ENCODE measurements at places on chromosomes 12 and 14.

DNA sequence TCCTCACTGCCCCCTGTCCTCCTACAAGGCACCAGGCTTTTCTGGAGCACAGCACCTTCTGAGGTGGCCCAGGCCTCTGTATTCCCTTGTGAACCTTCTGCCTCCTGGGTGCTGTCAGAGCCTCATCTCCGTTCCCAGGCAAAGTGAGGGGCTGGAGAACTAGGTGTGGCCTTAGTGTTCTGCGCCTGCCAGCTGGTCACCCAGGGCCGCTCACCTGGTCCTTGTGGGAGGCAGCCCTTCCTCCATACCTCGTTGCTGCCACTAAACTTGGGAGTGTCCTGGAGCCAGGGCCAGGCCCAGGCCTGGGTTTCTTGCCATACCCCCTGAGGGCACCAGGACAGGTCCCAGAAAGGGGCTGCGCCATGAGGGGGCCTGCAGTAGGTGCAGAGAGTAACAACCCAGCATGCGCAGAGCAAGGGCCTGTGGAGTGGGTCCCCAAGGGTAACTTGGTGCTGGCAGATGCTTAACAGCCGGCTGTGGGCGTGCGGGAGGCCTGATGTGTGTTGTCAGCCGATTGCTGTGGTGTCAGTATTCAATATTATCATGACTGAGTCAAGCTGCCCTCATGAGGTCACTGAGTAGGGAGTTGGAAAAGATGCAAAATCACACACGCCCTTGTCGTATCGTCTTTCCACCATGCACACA is 17.1 kb downstream of the OTUB2 start:
- no peak for DNase-seq

DNA sequence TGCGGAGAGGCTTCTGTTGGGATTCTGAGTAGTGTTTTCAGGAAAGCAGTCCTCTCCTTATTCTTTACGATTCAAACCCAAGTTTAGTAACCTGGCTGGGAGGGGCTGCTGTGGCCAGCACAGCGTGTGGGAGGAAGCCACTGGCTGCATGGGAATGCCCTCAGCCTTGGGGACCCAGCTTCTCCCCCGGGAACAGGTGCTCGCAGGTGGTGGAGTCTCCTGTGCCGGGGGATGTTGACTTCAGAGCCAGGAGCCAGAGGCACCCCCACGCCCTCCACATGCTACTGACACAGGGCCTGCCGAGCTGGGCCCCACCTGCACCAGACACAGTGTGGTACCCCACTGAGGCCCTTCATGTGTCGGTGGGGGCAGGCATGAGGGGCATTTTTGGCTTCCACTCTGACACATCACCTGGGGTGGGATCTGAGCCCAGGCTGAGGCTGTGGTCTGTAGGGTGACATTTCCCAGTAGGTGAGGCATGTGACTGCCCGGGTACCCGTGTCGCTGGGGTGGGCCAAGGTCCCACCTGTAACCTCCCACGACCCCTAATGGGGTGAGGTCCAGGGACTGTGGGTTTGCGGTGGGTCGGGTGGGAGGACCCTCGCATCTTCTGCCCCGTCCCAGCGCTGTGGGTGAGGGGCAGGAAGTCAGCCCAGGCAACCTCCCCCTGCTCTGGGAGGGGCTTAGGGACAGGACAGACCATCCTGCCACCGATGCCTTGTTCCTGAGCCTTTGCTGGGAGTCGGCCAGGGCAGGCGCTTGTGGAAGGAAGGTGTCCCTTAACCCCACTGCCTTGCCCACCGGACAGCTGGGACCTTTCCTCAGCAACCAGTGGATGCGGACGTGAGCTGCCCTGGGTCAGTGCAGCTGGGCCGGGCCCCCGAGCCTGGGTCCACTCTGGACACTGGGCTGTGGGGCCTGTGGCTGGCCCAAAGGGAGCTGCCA is 26.5 kb downstream of the MTA1 start:
- no peak for DNase-seq

- DNase-seq = no peak
Observed at GRCh38 chr14:105484069-105484996, 2.4 kb upstream of the CRIP1 start.

DNA sequence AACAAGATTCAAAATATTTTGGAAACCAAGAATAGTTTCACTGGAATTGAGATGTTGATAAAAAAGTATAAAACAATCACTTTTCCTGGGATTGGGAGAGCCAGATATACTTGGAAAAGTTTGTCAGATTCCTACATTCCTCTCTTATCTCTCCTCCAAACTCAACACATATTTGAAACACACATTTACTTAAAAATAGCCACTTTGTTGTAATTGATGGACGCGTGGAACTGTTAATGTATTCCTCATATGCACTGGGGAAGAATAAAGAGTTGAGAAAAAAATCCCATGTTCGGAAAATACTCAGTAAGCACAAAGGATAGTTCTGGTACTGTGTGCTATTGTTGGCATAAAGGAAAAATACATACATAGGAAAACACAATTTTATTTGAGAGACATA is 195.6 kb upstream of the FLRT2 start:
- DNase-seq = no peak

DNA sequence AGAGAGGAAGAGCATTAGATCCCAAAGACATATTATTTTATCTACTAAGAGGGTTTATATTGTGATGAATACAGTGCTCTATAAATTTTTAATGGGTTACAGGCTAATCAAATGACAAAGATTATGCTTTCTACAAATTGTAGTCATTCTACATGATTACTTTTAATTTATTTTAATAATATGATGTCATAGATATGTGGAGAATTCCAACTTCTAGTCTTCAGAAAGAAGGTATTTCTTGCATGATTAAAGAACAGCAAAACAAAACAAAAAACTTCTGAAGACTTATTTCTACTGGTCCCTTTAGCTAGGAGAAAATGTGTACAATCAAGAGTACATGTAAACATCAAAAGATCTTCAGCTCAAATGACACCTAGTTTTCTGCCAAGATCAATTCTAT is 71.5 kb upstream of the FOXG1 start:
- DNase-seq = no peak

- DNase-seq = no peak
Observed at GRCh38 chr12:78086553-78087362, 256.1 kb downstream of the NAV3 start.

GRCh38 chr12:20440408-20440807 is 72.1 kb downstream of the PDE3A start:
- DNase-seq = no peak

DNA sequence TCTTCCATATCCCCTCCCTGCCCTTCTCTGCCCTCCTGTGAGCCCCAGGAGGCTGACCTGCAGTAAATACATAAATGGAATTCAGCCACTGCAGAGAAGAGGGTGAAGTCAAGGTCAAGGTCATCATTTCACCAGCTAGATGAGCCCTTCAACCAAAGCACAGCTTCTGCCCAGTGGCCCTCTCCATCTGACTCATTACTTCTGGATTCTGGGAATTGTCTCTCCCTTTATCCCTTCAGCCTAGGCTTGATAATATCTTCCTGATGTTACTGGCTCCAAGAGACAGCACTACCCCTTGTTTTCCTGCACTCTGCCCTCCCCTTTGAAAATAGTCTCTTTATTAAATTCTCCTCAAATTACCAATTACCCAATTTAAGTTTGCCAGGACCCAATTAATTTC is 64.5 kb downstream of the TTC9 start:
- DNase-seq = no peak

DNA sequence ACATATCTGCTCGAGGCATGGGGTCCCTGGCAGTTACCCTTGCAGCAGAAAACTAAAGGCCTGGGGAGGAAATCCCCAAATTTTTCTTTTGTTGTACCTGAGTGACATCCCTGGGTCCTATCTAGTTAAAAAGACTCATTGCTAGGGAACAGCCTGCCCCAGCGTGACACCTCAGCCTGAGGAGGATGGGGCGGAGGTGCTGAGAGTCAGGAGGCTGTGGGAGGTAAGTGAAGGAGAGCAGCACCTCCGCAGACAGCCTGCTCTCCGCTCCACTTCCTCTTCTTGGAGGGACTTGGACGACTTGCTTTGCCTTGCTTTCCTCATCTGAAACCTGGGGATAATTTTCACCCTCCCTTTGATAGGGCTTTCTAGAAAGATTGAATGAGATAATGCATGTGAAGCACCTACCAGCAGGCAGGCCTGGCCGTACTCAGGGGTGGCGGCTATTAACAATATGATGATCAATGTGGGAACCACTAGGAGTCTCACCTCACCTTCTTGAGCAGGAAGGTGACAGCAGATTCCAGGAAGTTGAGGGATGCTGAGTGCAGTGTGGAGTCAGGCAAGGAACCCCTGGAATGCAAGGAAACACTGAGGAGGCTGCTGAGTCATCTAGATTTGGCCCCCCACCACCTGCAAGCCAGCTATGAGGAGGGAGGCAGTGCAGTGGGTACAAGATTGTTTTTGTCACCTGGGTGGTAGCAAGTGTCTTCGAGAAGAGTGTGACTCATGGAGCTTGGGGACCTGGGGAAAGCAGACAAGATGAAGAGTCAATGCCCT is 23.2 kb downstream of the UBE3B start:
- no peak for DNase-seq

DNA sequence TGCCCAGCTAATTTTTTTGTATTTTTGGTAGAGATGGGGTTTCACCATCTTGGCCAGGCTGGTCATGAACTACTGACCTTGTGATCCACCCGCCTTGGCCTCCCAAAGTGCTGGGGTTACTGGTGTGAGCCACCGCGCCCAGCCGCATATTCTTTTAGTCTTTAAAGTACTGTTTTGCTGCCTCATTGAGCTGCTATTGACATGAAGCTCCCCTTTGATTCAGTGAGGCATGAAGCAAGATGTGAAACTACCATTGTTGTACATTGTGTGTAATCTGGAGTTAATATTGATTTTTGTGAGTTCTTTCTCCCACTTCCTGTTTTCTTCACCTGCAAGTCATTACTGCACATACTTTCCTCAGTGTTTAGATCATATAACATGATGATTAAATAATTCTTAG is 80.8 kb downstream of the MNAT1 start:
- DNase-seq = peak; percentile 29

DNA sequence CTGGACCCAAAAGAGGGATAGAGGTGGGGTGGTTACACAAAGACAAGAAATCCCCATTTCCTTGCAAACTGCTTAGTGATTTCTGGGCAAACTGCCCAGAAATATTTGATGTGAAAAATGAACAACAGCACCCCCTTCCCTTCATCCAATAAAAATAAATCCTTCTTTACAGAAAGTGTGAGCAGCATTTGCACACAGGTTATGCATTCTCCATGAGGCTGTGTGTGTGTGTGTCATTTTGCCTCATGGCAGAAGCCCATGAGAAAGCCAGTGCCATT is 17.2 kb upstream of the NRXN3 start:
- DNase-seq = no peak

DNA sequence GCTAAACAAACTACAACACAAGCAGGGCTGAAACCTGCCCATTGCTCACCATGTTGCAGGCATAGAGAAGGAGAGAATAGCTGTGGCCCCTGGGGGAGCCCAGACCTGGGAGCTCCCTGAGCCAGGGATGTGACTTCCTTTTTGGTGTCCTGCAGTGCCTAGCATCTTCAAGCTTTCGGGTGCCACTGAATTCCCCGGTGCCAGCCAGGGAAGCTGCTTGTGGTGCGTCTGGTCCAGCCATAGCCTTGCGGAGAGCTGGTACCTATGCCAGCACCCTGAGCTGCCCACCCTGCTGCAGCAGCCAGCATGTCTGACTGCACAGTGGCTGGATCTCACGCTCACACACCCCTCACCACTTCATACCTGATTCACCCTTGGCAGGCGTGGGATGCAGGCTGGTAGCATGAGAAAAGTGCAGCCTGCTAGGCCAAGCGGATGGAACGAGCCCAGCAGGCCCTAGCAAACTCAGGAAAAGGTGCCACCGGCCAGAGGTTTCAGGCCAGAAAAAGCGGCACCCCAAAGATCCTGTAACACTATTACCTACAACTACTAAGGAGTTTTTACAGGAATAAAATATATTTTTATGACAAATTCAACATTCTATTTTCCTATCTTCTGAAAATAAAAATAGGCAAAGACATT is 183.7 kb downstream of the CPNE8 start:
- no peak for DNase-seq

DNA sequence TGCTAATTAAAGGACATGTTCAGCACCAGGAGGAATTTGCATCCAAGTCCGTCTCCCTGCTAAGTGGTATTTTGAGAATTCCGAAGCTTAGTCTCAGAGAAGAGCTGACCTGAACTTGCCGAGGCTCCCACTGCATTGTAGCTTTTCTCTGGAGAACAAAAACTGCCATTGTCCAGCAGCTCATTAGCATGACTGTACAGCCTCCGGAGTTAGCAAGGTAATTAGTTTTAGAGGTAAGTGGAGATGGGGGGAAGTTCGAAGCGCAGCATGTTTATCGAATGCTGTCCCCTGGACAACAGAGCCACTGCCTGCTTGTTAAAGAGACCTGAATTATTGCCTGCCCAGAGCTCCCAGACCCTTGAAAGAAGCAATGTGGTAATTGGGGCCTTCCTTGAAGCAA is 160.3 kb upstream of the PELI2 start:
- DNase-seq = no peak

- peak; percentile 73 for DNase-seq
Observed at GRCh38 chr12:123075646-123076171, 75.2 kb downstream of the PITPNM2 start.

DNA sequence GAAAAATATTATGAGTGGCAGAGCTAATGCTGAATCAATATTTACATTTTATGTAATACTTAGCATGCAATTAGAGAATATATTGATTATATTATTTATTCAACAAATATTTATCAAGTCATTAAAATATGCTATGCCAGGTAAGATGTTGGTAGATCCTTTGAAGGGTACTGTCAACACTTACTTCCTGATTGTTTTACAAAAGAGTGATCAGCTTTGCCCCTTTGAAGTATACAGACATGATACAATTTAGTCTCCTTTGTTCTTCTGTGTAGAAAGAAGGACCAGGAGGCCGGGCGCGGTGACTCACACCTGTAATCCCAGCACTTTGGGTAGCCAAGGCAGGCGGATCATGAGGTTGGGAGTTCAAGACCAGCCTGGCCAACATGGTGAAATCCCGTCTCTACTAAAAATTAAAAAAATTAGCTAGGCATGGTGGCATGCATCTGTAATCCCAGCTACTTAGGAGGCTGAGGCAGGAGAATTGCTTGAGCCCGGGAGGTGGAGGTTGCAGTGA is 73.9 kb upstream of the IFNG-AS1 start:
- DNase-seq = no peak

- DNase-seq = peak; percentile 11
Observed at GRCh38 chr14:95611293-95611880, 74.8 kb upstream of the TCL1B start.

DNA sequence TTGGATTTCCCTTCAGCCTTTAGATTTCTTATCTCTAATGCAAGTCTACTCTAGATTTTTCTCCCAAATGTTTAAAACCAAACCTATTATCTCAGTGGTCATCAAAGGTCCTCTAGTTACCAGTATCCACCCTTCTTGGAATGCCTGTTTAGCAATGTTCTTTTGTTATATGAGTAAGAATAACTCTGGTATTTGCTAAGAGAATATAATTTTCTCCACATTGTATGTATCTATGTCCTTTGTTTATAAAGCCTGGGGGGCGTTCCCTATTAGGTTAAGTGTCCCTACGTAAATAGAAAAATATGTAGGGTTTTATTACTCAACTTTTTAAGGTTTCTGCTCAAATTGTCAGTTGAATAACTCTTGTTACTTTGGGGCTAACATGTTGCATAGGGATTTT is 27.3 kb downstream of the PPM1A start:
- DNase-seq = no peak

Data from GM20000 (cell line).